ENCODE measurements at places on chromosomes 5 and 9.

DNA sequence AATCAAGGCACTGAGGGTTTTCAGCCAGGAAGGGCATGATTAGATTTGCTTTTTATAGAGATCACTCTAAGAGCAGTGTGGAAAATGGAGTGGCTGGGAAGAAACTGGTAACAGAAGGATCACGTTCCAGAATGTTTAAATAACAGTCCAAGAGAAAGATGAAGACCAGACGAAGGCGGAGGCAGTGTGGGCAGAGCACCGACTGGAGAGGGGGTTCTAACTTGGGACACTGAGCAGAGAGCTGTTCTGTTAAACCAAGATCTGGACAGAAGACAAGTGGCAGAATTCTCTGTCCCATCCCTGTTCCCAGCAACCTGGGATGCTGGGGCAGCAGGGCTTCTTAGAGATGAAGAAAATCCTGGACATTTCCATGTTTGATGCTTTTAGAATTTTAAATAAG, 249.1 kb upstream of the NR4A3 start:
- no peak for DNase-seq

DNA sequence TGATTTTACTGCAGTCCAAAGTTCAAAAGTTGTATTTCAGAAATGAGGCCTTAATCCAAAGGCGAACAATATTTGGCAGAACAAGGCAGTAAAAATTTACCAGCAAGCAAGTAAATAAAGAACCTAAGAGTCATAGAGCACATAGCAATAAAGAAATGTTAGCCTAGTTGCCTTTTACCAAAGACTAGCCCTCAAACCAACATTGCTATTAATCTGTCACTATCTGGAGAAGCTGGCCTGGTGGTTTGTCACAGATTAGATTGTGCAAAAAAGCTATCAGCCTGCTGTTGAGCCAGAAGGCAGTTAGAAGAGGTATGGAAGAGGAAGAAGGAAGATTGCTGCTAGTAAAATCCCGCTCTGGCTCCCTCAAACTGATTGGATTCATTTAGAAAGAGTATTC, 304.7 kb upstream of the KLF4 start:
- DNase-seq = no peak

- DNase-seq = no peak
Observed at GRCh38 chr9:81656871-81657337, 32.4 kb downstream of the TLE1 start.

DNA sequence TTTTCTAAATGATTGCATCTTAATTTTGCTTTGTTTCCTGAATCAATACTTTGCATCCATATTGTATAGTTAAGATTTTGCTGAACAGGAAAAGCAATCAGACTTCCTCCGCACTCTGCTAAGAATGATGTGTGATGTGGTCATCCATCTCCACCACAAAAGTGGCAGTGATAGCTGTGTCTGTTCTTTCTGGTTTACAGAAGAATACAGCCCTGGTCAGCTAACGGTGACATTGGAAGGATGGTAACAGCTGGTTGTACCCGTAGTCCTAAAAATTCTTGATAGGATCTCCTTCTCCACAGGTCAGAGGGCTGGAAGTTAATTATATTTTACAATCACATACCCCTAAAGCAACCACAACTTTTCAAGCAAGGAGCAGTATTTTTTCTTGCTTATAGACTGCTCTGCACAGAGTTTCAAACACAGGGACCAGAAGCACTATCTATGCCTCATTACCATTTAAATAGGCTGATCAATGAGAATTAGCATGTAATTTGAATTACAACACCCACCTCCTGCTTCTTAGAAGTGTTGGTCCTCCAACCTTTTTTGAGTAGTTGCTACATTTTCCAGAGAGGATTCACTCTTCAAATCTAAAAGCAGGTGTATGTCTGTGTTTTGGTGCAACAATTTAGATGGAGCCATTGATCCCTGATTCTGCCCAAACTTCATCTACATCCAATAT, 1191.9 kb upstream of the NUDT12 start:
- no peak for DNase-seq

GRCh38 chr9:119802621-119803020, 433.4 kb upstream of the BRINP1 start:
- DNase-seq = no peak

DNA sequence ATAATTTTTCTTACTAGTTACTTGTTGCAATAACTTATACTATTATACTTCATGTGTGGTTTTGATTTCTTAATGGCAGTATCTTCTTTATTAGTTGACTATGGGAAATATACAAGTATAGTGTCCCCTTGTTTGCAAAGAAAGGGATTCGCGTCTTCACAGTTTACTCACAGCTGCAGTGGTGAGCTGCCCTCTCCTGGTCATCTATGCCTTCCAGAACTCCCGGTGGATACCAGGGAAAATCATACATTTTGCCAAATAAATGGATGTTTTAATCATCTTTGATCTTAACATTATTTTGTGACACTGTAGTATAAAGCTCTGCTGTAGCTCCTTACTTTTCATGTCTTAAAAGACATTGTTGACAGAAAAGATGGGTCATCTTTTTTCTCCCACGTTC, 142.0 kb downstream of the ZCCHC7 start:
- DNase-seq = no peak

DNA sequence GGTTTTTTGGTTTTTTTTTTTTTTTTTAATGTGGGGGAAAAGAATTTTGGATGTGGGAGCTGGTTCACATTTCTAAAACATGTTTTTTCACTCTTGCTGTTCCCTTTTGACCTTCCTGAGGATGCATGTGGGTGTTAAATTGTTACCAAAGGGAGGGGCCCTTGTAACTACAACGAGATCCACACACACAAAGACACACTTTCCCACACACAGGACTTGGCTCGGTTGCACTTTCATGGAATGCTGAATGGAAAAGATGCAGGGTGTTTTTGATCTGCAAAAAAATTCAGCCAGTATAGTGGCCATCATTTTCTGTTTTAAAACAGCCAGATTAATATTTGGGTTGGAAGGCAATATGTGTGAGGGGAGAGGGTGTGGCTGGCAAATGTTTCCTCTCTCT, 576.9 kb downstream of the EBF1 start:
- no peak for DNase-seq

Measured in CD4-positive, CD25-positive, alpha-beta regulatory T cell (primary cell).